ENCODE measurements at places on chromosomes 3 and 15.

- DNase-seq, result no peak
These were observed 18.2 kb downstream of the RTP1 start for GRCh38 chr3:187215460-187215859.

DNA sequence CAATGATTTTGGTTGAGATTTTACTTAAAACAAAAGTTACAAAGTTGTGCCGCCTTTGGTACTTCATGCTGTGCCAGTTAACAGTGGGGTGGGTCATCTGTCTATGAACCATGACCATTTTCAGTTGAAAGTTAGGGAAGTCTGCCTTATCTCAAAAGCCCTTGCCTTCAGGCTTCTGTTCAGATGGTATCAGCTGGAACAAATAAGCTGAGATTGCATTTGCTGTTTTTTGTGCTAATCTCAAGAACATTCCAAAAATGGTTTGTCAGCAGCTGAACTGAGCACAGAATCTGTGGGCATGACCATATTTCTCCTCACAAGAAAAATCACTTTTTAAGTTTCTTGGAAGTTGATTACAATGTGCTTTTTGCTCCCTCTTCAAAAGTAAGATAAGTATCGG is 142.3 kb downstream of the IL5RA start:
- DNase-seq, result no peak

DNA sequence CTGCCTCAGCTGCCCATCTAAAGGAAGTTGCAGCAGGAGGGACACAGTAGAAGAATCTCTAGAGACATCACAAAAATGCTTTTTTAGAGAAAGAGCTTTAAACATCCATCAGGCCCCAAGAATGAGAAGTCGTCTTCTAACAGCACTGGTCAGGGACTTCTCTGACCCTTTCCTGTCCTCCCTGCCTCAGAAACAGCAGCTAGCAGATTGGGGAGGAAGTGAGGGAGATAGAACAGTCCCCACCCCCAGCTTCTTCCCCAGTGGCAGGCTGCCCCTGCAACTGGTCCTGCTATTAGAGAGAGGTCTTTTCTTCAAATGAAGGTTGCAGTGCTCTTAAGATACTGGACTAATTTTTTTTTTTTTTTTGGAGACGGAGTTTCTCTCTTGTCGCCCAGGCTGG is 55.1 kb downstream of the PDE8A start:
- no peak for DNase-seq

GRCh38 chr3:98962951-98963350 is 61.5 kb upstream of the DCBLD2 start:
- no peak for DNase-seq

DNA sequence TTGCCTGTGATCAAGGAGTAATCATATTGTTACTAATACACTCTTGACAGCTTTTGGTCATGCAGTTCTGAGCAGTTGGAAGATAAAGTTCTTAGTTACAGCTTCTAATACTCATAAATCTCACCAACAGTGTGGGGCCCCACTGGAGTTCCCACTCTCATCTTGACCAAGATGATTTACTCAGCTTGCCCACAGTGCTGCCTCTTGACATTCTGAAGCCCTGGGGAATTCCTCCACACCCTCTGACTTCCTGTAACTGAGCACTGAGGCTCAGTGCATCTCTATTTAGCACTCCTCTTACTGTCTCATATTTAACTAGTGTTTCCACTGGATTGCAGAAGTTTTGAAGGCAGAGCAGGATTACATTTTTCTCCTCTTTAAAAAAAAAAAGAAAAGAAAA is 1.9 kb upstream of the ARL6IP5 start:
- DNase-seq, result no peak

- DNase-seq, result no peak
These were observed 38.8 kb upstream of the DUT start for GRCh38 chr15:48292458-48292857.

DNA sequence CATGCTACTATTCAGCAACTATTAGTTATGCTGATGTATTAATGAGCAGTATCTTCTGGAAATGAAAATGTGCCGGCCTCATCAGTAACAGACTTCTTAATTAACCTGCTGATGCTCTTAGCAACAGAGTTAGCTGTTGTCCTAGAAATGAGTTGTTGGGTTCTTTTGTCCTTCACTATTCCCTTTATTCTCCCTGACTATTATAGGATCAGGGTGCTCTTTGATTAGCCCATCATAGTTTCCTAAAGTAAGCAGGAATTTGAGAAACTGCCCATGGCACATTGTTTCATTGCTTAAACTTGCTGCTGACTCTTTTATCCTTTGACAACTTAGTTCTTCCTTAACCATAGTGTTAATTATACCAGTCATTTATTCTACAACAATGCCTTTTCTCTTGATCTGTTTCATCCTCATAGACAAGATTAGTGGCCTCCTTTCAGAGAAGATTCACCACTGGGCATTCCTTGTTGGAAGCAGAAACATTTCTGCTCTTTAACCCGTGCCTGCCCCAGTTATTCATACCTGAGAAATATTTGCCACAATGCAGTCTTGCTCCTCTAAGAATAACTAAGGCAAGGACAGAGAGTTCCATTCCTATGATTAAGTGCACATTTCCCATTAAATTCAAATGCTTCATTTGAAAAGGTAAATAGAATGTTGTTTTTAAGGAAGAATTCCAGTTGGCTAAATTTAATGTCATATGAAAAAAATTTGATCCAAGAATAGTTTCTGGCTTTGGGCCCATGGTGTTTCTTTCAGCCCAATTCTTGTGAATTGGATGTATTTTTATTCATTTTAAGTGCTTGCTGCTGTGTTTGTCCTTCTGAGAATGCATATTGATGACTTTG is 573.3 kb upstream of the TBL1XR1 start:
- no peak for DNase-seq

DNA sequence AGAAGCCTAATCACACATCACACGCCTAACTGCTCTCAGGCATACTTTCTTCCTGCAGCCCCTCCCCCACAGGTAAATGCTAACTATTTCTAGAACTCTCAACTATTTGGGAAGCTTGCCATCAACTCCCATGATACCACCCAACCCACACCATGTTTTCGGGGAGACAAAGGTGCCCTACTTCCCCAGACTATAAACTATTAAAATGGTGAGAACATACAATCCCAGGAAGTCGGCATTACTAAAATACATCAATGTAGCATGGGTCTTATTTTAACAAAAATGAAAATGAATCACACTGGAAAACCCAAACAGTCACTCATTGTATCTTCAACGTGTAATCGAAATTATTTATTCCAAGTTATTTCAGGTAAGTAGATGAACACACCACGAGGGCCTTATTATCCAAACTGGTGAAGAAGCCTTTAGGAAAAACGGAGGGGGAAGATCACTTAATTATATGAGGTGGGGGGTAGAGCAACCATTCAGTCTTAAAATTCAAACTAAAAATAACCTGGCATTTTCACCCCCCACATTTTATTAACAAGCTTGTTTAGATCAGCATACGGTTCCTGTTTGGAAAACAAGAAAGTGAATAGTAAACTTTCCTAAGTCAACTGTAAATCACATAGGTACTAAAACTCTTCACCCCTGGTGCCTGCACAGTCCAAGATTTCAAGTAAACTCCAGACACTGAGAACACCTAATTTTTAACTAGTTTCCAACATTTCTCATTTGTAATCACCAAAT is 1.9 kb downstream of the TBL1XR1 start:
- DNase-seq, result no peak

GRCh38 chr3:34842706-34843480 is 796.4 kb upstream of the ARPP21 start:
- DNase-seq, result no peak

DNA sequence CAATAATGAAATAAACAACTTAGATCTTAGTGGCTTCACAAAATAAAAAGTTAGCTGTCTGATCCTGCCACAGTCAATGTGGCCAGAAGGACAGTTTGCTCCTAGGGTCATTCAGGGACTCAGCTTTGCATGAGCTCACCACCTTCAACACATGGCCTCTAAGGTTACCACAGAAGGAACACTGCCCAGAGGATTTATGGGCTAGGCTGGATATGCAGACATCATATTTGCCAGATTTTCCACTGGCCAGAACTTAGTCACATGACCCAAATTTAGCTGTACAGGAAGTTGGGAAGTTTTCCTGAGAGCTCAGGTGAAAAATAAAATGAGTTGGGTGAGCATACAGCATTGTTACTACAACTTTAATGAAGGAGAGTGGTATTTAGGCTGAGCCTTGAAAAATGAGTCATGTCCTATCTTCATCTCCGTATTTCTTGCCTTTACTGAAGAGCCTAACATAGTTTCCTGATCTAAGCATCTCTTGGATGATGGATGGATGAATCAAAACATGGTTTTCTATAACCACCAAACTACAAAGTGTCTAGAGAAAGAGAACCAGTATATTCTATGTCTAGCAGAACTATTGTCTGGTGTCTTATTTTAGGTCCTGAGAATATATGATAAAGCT is 54.9 kb upstream of the TMEM108 start:
- DNase-seq, result no peak

DNA sequence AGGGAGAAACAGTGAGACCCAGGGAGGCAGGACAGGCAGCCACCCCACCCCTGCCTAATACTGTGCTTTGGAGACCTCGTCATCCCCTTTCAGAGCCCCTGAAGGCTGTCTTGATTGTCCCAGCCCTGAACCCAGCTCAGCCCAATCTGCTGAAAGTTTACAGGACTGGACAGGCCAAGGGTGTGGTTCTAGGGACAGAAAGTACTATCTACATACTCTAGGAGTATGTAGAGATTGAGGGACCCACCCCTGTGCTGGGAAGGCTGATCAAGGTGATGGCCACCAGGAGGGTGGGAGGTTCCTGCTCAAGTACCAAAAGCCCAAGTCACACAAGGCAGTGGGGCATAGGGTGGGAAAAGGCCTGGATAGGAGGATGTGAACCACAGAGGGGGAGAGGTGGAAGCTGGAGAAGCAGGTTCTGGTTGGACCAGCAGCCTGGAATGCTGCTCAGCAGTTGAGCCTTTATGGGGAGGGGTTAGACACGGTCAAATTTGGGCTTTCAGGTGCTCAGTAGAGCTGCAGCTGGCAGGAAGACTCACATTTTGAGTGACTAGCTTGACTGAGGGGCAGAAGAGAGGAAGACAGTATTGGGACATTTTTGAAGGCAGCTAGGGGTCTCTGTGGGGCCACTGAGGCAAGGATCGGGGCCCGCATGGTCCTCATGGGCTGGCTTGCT is 6.7 kb downstream of the NBEAL2 start:
- DNase-seq, result no peak

DNA sequence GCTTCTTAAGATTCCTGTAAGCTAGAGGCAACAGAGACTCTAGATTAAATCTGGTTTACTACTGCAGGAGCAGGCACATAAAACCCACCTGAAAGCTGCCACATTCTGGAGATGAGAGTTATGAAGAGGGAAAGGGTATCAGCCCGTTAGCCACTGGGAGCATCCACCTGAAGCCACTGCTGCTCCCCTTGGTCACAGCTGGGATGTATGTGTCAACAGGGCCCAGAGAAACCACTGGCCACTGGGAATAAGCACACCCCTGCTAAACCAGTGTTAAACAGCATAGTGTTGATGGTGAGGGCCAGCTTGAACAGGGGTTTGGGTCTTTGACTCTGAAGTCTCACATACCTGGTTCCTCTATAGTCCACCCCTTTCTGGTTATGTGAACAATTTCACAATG is 10.9 kb downstream of the SLCO2A1 start:
- no peak for DNase-seq

GRCh38 chr3:94965867-94966475 is 903.1 kb downstream of the NSUN3 start:
- no peak for DNase-seq

- no peak for DNase-seq
These were observed 304.6 kb downstream of the RPLP1 start for GRCh38 chr15:69757186-69757585.

- no peak for DNase-seq
These were observed 57.2 kb upstream of the UTS2B start for GRCh38 chr3:191387441-191388077.

DNA sequence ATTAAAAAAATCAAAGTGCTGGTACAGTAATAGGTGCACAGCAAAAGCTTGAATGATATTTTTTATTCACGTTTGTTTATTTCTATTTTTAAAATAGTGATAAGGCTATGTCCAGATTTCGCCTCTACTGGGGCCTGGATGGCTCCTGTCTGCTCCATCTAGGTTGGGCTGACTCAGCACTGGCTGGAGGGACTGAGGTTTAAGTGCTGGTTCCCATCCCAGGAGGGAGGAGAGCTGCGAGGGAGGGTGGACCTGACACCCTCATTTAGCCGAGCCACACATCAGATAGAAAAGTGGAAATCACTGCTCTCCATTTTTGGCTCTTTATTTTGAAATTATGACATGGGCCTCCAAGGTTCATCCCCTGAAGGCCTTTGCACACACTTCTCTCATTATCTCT is 95.4 kb upstream of the AGBL1 start:
- no peak for DNase-seq

Measured in NCI-H1092 (cell line).